Stimulated activated CD8-positive, alpha-beta memory T cell treated with anti-CD3 and anti-CD28 coated beads, Interleukin-15, amount 100 ng/mL, for 24 hours (primary cell): ENCODE measurements at places on chromosomes 5 and 9.

- no peak for DNase-seq
These were observed 168.7 kb downstream of the C5orf15 start for GRCh38 chr5:133799571-133800237.

DNA sequence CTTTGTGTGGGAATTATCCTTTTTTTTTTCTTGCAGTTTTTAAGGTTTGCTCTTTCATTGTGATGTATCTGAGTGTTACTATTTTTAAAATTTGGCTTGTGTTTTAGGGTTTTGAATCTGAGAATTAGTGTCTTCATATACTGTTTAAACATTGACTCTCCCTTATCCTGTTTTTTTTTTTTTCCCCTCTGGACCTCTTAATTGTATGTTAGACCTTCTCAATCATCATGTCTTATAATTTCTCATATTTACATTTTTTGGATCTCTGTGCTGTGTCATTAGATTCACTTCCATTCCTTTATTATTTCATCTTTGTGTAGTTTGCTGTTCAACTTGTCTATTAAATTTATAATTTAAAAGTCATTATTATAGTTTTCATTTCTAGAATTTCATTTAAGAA, 47.0 kb downstream of the SCAMP1 start:
- no peak for DNase-seq

GRCh38 chr5:106408141-106408540, 1262.6 kb downstream of the EFNA5 start:
- DNase-seq, result no peak

DNA sequence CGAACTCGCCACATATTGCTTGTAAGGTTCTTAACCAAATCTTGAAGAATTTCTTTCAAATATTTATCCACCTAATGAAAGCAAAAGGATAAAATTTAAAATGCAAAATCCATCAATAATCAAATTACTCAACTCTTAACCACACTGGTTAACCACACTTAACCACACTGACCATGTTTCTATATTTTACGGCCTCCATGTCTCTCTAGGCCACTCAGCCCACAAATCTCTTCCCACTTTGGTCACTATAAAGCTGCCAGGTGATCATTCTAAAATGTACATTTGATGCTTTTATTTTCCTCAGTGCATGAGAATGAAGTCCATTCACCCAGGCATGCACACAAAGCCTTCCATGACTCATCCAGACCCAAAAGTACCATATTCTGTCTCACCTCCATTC, 56.4 kb upstream of the OR2K2 start:
- DNase-seq, result no peak

DNA sequence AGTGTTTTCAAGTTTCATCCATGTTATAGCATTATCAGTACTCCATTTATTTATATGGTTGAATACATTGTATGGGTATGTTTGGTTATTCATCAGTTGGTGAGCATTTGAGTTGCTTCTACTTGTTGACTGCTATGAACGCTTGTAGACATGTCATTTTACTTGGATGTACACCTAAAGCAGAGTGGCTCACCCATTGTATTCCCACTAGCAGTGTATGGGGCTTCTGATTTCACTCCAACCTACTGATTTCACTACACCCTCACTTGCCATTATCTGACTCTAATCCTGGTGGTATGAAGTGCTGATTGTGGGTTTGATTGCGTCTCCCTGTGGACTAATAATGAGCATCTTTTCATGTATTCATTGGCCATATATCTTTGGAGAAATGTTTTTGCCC, 9.5 kb downstream of the NPM1 start:
- no peak for DNase-seq

GRCh38 chr5:145683431-145683830, 151.7 kb downstream of the PRELID2 start:
- DNase-seq, result no peak

DNA sequence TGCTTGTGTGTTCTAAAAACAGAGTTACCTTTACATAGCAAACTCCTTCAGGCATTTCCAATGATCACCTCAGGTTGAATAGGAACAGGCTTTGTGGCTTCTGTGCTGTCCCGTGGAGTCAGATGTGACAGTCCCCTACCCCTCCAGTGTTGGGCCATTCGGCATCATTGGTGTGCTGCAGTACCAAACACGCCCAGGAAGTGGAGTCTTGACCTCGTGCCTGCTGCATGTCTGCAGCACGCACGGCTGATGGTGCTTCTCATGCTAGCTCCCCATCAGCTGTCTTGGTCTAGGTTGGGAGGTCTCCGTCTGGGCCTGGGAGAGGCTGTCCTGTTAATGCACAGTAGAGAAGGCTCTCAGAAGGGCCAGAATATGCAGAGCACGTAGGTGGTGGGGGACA, 42.5 kb upstream of the PHF2 start:
- no peak for DNase-seq

GRCh38 chr5:177384134-177384533, at the start of gene SLC34A1:
Gene SLC34A1, plus strand, starts transcription at chr5:177384434. Its CDS starts 1,308 bp downstream, at chr5:177385742.
- no peak for DNase-seq

- DNase-seq, result no peak
These were observed at the start of gene GDNF for GRCh38 chr5:37839407-37840052. Gene GDNF, minus strand, starts transcription at chr5:37840041. Its CDS starts 5,245 bp downstream, at chr5:37834796.

DNA sequence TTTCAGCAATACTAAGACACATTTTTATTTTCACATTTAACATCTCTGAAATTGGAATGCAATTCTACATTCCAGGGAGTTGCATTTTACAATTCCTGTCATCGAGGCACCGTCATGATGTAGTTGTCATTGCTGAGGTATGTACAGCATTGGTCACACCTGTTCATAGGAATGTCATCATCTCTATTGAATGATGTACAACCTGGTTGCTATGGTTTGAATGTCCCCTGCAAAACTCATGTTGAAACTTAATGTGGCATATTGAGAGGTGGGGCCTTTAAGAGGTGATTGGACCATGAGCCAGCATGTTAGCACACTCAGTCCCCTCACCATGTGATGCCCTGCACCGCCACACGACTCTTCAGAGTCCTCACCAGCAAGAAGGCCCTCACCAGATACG, 103.1 kb downstream of the CEMIP2 start:
- DNase-seq, result no peak

- no peak for DNase-seq
These were observed 43.8 kb downstream of the GCNT1 start for GRCh38 chr9:76502746-76503145.

DNA sequence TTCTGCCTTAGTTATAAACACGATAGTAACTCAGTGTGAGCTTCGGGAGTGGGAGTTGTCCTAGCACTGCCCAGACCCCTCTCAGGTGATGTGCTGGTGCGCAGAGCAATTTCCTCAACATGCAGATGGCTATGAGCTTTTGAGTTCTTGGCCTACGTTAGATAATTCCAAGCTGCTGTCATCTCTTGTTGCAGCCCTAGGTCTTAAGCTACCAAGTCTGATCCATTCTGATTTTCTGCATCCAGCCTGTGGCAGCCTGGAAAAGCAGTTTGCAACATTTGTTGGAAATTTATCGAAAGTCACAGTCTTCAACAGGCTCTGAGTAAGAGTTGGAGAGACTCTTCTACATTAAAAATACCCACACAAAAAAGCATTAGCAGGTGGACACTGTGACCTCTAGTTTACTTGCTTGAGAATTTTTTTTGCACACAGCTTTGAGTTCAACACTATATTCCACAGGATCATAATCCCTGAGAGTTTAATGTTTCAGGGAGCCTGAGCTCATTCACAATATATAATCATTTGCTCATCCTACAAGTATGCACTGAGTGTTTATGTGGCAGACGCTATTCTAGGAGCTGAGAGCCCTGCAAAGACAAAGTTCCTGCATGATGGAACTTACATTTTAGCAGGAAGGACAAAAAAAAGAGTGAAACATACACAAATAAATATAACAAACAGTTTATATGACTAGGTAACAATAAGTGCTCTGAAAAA, 91.6 kb downstream of the UBE2QL1 start:
- DNase-seq, result no peak

DNA sequence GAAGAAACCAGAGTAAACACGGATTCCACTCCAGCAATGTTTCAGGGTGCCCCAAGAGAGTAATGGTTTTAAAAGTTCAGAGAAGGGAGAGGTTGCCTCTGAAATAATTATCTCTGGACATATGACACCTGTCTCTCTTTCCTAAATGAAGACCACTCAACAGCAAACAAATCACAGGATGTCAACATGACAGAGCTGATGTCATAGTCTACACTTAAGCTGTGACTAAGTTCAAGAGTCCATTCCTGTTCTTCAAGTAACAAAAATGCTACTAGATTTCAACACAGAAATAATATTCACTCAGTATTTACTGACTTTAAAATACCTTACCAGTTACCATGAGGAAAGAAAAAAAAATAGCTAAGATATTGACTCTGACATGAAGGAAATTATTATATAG, 44.7 kb upstream of the SLC30A5 start:
- DNase-seq, result no peak

- DNase-seq, result no peak
These were observed 83.6 kb downstream of the SMC2 start for GRCh38 chr9:104177676-104178075.

DNA sequence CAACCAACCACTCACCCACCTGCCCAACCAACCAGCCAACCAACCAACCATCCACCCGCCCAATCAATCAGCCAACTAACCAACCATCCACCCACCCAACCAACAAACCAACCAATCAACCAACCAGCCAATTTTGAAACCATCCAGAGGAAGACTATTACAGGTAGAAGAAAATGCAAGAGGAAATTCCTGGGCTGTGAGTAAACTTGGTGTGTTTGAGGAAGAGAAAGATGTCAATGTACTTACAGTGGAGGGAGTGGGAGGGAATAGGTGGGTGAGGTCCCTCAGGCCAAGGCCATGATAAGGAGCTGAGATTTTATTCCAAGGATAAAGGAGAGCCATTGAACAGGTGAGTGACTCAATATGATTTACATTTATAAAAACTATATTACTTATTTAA, 30.4 kb downstream of the C9orf57 start:
- DNase-seq, result no peak

- no peak for DNase-seq
These were observed 1.6 kb downstream of the URM1 start for GRCh38 chr9:128372784-128373183.
